Stimulated activated CD4-positive, alpha-beta T cell treated with anti-CD3 and anti-CD28 coated beads, Interleukin-1b, Interleukin-23, amount 100 ng/mL, for 4 hours (primary cell): ENCODE measurements at places on chromosomes 1 and 21.

- DNase-seq, result no peak
Measured at GRCh38 chr1:157955857-157956256, 37.6 kb upstream of the KIRREL1 start.

- no peak for DNase-seq
Measured at GRCh38 chr1:101497881-101498559, 261.2 kb downstream of the S1PR1 start.

DNA sequence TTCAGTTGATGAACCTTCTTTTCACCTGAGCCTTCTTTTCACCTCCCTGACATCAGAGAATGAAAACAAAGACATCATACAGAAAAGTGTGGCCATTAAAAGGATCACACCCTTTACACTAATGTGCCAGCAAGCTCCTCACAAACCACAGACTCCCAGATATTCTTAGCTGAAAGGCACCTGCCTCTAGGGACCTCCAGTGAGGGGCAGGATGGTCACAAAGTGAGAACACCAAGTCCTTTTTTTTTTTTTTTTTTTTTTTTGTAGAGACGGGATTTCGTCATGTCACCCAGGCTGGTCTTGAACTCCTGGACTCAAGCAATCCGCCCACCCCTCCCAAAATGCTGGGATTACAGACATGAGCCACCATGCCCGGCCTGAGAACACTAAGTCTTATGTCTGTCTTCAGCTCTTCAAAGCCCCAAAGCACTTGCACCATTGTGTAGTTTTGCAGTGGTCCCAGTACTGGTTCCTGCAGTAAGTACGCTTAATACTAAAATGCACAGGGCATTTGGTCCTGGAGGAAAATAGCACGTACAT is 58.2 kb upstream of the LBR start:
- no peak for DNase-seq

DNA sequence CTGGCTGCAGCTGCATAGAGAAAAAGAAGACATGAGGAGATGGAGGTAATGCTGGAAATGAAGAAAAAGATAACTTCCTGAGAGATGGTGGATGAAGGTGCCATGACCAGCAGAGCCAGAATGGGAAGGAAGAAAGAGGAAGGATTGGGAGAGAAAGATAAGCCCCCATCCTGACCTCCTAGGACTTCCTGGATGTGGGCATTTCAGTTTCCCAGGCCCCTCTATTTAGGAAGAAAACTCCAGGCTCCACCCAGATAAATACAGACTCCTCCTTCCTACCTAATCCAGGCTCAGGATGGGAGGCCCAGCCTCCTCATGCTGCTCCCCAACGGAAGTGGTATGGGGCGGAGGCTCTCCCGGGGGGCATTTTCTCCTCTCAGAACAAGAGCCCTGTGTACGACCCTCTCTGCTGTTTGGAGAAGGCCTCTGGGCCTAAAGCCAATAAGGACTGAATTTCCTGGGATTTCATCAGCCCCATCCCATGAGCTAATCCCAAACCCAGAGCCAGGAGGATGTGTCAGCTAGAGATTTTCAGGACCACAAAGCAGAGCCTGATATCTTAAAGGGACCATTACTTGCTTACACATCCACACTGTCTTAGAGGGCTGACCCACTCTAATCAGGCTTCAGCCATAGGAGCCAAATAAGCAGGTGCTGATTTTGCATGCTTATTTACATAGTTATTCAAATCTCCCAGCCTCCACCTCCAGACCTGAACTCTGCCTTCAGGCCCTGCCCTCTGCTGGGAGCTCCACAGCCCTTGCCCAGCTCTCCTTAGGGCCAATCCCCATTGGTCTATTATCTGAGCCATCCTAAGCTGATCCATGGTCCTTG is 5.1 kb upstream of the ARHGEF2 start:
- no peak for DNase-seq

DNA sequence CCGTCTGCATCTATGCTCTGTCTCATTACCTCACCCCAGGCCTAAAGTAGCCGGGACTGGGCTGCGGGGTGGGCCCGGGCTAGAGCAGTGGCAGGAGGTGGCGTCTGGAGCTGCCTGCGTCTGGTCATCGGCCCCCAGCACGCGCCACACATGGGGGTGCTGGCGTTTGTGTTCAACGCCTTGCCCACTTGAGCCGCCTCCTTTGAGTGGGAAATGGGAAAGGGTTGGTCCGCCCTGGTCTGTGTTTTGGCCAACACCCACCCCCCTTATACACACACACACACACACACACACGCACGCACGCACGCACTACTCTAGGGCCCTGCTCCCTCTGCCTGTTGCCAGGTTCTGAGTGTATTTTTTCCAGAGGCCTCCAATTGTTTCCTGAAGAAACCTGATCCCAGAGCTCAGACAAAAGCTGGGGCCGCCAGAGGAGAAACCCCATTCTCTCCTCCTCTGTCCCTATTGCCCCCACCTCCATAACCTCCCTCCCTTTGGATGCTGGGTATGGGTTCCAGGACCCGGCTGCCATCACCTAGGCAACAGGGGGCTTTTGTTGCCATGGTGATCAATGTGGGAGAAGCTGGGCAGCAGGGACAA is 10.1 kb downstream of the VANGL2 start:
- DNase-seq, result no peak

DNA sequence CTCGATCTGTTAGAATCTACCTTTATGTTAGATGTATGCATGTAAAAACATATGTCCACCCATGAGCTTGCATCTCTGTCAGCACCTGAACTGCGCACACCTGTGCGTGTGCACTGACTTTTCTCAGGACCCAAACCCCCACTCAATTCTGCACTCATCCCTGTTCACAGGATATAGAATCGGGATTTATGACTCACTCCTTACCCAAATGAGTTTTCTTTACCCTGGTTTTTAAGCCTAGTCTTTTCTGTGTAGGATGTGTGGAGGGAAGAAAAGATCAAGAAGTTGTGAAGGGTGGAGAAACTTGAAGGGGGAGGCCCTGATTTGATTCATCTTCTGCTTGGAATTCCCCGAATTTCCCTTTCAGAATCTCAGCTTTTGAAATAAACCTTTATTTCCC is 2.4 kb downstream of the ACKR1 start:
- DNase-seq, result no peak

DNA sequence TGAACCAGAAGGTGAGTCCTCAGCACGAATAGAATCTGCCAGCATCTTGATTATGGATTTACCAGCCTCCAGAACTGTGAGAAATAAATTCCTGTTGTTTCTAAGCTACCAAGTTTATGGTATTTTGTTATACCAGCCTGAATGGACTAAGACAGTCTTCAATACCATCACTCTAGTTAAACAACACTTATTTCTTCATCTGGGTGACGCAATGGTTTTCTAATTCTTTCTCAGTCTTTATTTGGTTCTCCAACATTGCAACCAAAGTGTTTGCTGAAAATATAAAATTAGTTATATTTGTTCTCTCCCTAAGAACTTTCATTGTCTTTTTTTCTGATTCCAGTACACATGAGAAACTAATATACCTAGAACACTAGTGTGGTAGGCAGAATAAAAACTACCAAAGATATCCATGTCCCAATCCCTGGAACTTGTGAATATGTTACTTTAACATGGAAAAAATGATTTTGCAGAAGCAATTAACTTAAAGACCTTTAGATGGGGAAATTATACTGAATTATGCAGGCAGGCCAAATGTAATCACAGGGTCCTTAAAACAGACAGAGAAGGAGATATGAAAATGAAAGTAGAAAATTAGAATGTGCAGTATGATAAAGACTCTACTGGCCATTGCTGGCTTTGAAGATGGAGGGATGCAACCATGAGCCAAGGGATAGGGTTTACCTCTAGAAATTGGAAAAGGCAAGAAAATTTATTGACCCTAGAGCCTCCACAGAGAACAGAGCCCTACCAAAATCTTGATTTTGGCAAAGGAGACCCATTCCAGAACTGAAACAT is 1115.1 kb downstream of the PLA2G4A start:
- DNase-seq, result no peak

DNA sequence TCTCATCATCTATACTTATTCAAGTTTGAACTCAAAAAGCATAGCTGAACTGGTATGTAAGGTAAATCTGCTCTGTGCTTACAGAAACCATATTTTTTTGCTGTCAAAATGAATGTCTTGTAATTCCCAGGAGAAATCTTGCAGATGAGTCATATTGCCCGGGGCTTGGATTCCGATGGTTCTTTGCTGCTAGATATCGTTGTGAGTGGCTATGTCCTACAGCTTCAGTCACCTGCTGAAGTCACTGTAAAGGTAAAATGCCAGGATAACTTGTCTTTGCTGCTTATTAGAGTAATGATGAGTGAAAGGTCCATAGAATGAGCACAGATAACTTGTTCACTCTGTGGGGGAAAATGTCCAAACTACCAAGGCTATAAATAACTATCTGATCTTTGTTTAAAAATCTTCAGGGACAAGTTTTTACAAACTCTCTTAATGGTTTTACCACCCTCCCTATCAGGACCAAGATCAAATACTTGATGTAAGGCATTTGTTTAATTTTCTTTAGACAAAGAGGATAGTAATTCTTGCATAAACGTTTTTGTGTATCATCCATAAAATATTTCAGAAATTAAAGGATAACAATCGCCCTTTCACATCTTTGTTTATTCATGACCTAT is 222.3 kb downstream of the TPR start:
- DNase-seq, result no peak

DNA sequence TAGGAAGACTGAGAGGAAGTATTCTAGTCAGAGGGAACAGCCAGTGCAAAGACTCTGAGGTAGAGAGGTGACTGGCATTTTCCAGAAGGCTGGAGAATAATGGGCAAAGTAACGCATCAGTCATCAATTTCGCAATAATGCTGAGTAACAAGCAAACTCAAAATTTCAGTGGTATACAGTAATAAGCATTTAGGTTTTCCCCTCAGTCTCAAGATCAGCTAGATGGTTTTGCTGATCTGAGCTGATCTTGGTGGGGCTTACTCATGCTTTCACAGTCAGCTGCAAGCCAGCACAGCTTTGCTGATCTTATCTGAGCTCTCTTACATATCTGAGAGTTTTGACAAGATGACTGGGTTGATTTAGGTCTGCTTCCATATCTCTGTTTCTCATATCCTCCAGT is 108.7 kb downstream of the TSEN15 start:
- no peak for DNase-seq

GRCh38 chr1:10916991-10917390 is 95.5 kb upstream of the TARDBP start:
- DNase-seq, result no peak

- DNase-seq, result peak; percentile 17
Measured at GRCh38 chr1:184973272-184974055, 844 bp downstream of the NIBAN1 start.

DNA sequence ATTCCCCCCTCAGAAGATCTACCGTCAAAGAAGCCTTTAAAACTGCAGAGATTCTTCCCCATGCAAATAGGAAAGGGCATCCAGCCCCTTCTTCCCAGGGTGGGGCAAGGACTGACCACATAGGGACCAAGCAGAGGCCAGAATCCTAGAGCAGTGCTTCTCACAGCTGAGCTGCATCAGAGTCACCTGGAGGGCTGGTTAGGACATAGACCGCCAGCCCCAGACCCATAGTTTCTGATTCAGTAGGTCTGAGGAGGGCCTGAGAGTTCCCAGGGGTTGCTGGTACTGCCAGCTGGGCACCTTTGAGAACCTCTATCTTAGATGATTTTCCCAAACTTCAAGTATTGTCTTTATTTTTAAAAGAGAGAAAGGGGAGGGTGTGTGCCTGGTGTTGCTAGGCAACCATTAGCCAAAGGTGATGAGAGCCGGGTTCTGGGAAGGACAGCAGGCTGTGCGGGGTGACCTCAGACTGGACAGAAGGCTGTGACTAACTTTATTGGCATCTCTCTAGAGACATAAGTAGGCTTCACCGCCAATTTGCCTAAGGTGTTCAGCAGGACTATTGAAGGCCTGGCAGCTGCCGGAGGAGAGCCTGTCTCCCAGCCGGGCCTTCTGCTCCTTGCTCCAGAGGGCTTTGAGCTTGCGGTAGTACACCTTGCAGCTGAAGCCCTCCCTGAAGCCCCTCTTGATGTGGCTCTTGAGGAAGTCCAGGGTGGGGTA is 3.0 kb downstream of the SPATA46 start:
- DNase-seq, result no peak

DNA sequence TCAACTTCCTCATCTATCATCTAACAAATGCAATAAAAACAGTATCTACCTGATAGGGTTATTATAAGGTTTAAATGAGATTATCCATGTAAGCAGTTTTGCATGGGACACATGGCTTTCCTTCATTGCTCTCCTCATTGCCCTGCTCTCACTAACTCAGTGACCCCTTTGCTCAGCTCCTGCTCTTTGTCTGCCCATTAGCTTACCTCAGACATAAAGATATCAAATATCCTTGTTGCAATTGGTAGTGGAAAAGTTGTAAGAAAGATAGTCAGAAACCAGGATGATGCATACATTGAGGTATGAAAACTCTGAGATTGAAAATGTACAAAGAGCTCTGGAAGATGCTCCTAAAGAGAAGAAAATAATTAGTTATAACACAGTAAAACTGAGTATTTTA is 89.8 kb downstream of the EVI5 start:
- DNase-seq, result no peak

DNA sequence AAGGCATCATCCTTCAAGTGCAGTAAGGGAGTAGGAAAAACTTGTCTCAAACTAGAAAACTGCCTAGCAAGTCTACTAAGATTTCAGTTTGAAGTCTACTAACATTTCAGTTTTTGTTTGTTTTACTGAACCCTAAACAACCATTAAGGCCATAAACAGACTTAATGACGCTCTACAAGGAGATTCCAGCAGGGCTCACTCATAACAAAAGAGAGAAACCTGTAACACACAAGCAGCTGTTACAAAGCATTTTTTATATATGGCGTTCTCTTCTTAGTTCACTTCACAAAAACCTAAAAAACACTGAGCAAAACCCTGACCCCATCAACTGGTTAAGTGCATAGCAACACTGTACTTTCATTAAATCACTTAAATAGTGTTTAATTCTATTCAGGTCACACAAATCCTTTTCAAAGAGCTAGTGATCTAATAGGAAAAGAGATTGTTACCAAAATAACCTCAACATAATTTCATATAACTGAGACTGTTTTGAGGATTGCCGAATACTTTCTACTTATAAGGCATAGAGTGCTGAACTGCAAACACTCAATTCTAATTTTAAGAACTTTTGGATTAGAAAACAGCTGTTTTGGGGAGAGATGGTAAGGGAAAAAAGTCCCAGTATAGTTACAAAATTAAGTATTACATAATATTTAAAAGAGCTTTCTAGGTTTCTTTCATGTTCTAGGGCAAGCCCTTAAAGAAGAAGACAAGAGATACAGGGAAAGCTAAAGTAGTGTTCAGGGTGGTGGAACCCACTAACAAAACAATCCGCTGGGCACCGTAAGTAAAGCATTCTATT is 1.4 kb downstream of the B3GALNT2 start:
- DNase-seq, result no peak

- no peak for DNase-seq
Measured at GRCh38 chr1:212078826-212079225, 43.3 kb downstream of the DTL start.

DNA sequence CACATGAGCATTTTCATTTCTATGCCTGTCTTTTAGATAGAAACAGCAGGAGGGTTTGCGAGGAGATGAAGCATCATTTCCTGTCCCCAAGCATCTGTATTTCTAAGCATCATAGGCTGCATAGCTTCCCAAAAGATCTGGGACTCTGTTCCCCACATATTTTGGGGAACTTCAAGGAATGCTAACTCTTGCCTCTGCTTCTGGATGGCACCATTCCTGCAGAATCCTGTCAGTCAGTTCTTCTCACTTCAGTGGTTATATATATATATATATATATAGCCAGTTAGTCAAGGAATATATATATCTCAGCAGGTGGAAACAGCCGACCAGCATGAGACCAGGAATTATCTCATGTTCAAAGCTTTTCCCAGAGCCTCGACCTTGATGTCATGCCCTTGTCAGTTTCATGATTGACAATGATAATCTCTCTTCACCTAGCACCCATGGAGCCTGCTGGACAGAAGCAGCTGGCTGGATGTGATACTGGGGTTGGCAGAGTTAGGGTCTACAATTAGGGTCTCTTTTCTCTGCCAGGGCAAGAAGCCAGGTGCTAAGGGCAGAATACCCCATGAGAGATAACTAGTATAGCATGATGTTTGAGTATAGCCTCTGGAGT is 2.4 kb downstream of the PFKFB2 start:
- no peak for DNase-seq
